Stimulated activated CD4-positive, alpha-beta T cell treated with anti-CD3 and anti-CD28 coated beads, Interleukin-12 subunit alpha, Interleukin-12 subunit beta, amount 100 ng/mL, for 24 hours (primary cell): ENCODE measurements at places on chromosomes 11 and 22.

DNA sequence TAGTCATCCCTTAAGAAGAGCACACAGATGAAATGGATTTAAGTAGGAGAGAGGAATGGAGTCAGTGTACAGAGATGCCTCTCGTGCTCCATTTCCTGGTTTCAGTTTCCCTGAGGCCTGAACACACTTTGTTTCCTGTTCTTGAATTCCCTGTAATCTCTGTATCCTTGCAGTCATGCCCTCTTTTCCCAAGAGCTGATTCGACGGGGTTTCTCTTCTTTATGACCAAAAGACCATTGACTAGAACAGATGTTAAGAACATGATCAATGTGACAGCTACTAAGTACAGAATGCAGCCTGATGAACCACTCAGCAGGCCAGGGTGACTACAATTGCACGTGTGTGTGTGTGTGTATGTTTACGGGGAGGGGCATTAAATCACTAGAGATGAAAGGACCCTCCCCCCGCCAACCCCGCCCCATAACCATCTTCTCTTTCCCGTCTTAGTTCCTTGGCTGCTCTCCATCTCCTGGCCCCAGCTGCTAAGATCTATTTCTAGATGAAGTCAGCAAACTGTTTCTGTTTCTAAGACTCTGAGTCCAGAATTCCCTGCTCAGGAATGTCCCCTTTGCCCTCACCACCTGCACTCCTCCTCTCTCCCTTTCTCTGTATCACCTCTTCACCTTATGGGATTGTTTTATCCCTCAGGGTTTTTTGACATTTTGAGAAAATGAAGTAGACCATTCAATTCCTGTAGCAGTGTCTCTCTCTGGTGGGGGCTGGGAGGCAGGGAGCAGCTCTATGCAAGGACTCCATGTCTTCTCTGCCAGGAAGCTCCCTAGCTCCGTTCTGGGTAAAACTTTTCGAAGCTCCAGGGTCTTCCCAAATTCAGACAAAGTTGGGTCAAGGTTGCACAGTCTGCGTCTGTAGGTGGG, 26.0 kb downstream of the SLC22A6 start:
- no peak for DNase-seq

GRCh38 chr11:130308886-130309285, 5.8 kb downstream of the ZBTB44 start:
- DNase-seq = no peak

DNA sequence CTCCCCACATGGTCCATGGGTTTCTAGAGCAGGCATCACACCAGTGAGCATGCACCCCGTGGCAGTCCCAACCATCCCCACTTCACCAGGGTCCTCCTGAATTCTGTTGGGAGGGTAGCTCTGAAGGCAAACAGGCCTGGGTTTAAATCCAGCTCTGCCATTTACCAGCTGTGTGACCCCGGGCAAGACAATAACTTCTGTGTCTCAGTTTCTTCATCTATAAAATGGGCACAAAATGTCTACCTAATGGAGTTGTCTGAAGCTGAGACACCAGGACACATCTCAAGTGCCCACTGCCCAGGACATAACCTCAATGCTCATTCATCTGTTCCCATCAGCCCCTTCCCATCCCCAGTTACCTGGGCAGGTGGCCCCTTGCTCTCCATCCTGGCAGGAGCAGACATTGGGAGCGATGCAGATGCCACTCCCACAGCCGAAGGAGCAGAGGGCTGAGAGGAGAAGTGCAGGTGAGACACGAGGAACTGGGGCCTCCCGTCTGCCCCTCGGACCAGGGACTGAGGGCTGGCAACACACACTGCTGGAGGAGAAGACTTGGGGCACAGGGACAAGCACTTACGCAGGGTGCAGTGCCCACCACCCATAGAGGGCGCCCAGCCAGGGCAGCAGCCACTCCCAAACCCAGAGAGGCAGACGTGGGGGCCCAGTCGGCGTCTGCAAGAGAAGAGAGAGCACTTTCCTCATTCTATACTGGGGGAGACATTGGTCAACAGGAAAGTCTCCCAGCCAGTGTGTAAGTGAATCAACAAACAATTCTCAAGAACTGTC, 4.0 kb downstream of the VWCE start:
- DNase-seq = no peak

DNA sequence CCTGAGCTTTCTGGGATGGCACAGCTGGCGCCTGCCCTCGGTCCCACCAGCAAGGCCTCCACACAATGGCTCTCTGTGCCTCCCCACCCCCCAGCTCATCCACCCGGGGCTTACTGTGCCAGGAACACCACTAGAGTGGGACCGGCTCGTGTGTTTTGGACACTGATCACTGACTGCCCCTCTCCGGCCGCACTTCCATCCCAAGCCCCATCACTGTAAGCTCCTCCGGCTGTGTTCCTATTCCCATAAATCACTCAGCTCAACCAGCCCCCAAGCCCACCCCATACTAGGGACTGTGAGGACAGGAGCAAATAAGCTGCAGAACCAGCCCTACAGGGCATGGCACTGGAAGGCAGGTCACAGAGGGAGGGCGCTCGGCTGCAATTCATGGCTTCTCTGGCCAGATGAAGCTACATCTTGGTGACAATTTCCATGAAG, 7.3 kb downstream of the APBB1 start:
- no peak for DNase-seq

DNA sequence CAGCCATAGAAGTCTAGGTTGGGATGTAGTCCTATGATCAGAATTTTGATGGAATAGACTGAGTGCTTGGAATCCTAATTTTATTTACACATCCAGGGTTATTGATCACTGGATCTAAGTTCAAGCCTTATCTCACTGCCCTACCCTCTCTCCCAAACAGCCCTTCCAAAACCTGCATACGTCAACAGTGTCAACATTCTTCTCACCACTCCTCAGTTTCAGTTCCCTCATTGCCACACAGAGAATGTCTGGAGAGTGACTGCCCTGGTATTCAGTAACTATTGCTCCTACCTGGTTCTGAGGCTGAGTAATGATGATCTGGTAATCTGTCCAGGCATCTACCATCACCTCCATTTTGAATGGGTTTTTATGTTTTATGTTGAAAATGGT, 60.0 kb downstream of the GLYATL1 start:
- DNase-seq = no peak

GRCh38 chr11:21806947-21807346, 385.9 kb upstream of the ANO5 start:
- no peak for DNase-seq

DNA sequence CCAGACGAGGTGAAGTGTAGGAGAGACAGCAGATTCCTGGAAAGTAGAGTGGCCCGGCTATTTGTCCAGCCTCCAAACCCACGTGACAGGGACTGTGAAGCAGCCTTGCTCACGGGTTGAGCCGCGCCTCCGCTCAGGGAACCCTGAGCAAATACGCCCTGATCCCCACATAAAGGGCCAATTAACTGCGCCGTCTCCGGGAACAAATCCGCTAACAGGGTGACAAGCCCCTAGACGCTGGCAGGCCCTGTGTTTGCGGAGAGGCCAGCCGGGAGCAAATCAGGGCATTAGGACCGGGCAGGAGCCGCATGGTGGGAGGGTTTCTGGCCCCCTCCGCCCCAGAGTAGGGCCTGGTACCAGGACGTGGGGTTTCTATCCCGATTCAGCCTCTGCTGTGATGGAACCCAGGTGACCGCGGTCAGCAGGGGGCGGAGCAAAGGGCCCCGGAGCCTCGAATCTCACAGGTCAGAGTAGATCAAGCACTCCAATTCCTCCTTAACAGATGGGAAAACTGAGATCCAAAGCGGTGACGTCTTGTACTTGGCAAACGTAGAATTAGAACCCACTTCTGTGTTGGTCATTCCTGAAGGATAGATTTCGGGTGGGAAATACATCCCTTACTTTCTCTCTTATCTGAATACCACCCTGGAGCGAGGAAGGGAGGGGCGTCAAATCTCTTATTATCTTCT, 2.0 kb upstream of the ROBO3 start:
- DNase-seq = no peak

- DNase-seq = no peak
Measured at GRCh38 chr11:125257190-125257579, 92.6 kb downstream of the PKNOX2 start.

GRCh38 chr11:32168924-32169323, 78.0 kb downstream of the RCN1 start:
- no peak for DNase-seq

- DNase-seq = no peak
Measured at GRCh38 chr11:2687223-2687530, 12.6 kb downstream of the KCNQ1OT1 start.

DNA sequence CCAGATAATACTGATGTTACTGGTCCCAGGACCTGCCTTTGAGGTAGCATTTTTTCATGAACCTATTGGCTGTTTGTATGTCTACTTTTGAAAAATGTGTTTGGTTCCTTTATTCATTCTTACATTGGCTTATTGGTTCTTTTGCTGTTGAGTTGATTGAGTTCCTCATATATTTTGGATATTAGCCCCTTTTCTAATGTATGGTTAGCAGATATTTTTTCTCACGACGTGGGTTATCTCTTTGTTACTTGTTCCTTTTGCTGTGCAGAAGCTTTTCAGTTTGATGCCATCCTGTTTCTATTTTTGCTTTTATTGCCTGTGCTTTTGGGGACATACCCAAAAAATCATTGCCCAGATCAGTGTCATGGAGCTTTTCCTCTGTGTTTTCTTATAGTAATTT, 9.8 kb upstream of the ZNF74 start:
- DNase-seq = no peak

DNA sequence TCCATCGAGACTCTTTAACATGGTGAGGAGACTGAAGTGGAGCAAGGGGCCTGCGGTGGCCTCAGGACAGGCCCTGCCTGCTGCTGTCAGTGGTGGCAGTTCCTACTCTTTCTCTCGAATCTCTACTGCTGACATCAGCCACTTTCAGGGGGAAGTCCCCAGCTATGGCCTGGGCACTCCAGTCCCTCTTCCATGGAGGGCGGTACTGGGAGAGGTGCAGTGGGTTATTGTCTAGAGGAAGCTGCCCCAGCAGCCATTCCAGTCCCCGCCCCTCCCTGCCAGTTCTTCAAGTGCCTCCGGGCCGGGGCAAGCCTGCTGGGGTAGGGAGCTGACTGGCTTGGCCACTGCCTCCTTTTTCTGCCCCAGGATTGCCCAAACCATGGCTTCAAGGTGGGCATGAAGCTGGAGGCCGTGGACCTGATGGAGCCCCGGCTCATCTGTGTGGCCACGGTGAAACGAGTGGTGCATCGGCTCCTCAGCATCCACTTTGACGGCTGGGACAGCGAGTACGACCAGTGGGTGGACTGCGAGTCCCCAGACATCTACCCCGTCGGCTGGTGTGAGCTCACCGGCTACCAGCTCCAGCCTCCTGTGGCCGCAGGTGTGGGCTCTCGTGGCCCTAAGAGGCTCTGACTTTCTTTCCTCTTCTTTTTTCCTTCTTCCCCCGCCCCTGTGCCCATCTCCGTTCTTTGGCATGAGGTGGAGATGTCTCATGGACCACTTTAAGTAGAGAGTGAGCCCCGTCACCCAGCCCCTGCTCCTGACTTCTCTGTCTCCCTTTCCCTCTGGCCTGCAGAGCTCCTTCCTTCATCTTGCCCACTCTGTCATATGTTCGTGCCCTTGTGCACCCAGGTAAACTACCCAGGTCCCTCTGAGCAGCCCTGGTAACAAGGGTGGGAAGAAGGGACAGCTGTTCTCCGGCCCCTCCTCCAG, 13.7 kb downstream of the CHADL start:
- no peak for DNase-seq

GRCh38 chr22:50537765-50538164, 7.9 kb upstream of the KLHDC7B start:
- no peak for DNase-seq

DNA sequence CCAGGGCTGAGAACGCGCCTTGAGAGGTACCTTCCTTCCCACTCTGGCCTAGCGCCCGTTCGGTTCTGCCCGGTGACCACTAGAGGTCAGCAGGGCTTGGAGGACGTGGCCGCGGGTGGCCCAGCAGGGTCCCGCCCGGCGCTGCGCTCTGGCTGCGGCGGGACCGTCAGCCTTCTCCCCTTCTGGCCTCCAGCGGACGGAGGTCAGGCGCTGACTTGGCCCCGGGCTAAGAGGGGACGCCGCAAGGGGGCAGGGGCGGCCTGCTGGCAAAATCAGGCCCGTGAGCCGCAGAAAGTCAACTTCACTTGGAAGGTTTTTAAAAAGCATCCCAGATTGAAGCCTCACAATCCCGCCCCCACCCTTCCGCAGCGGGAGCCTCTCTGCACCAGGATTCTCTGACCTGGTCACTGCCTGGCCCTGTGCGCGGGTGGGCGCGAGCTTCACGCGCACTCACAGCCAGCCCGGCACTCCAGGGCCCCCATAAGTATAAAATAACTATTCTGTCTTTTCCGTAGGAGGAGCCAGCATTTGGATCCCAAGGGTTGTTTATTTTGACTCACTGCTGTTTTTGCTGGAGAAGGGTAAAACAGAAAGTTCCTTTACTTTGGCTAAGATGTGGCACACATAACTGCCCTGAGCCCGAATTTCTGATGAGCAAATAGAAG, 23.2 kb upstream of the ZBTB16 start:
- peak; percentile 46 for DNase-seq

- no peak for DNase-seq
Measured at GRCh38 chr11:121110871-121111724, 10.1 kb downstream of the TECTA start.

GRCh38 chr22:28017859-28018258, 98.8 kb upstream of the PITPNB start:
- DNase-seq = no peak

DNA sequence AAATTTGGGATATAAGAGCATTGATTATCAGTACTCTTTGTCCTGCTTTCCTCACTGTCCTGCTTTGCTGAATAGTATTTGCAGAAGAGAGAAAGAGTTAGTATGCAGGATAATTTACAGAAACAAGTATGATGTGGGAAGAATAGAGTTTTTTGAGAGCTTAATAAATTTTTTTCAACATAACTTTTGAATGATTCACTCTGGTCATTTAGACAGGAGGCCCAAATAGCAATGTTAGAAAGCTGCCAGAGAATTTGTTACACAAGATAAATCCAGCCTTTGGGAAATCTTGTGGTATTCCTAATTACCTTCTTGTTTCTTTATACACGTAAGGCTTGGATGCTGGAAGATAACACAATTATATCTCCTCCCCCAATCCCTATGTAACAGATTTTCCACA, 484.6 kb downstream of the CNTN5 start:
- no peak for DNase-seq

DNA sequence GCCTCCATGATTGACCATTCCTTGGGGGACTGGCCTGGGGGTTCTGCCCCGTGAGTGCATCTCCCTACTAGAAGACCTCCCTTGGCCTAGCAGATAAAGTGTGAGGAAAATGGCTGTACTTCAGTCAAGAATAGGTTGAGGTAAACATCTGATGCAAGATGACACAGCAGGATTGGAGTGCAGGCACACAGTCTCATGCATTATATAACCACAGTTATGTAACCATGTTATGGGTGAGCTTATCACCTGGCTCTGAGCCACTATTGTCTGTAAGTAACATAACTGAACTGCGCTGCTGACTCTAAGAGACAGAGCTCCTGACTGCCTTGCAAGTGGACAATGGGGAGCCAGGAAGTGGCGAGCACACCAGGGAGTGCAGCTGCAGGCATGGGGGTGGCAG, 378.7 kb upstream of the ANO5 start:
- DNase-seq = no peak

GRCh38 chr11:104761511-104761910, 136.7 kb downstream of the CASP12 start:
- DNase-seq = no peak

- no peak for DNase-seq
Measured at GRCh38 chr22:28582806-28583205, 96.8 kb downstream of the TTC28 start.

GRCh38 chr11:128905345-128906184, 14.4 kb downstream of the KCNJ5 start:
- no peak for DNase-seq

- DNase-seq = no peak
Measured at GRCh38 chr11:13963949-13964770, 1.6 kb downstream of the SPON1 start.

- DNase-seq = no peak
Measured at GRCh38 chr11:64210301-64211020, 3.9 kb downstream of the FERMT3 start.
